ENCODE measurements at places on chromosomes 6 and 20. TPM values are rescaled to one million over a fixed set of nuclear protein-coding genes. Genes with fewer than 3 reads are reported as not detected.
A peak's percentile ranks its signal among the peaks of the same experiment; 100 is the strongest.

The DZANK1 gene
- 0.83 TPM for total RNA-seq

The KCNG1 gene
- total RNA-seq = 26.5 TPM

The SCUBE3 gene
- total RNA-seq = under 0.01 TPM

The SLCO4A1 gene
- 0.50 TPM for total RNA-seq

The MAFB gene
- 7.7 TPM for total RNA-seq

The FOXA2 gene
- total RNA-seq = not detected

The TINAG gene
- total RNA-seq = not detected

The HCRTR2 gene
- total RNA-seq = not detected

The VIP gene
- total RNA-seq = not detected

The KIAA1755 gene
- total RNA-seq = 2.8 TPM

The OR2B6 gene
- 0.17 TPM for total RNA-seq

The NRN1 gene
- total RNA-seq = under 0.01 TPM

The HLA-DQA1 gene
- not detected for total RNA-seq

GRCh38 chr6:47483853-47484546, 6.4 kb downstream of the CD2AP start:
- peak; percentile 87 for DNase-seq

GRCh38 chr6:74939151-74939708, 266.6 kb downstream of the COL12A1 start:
- DNase-seq = peak; percentile 21

- DNase-seq = no peak
These were observed 589.8 kb downstream of the BCKDHB start for GRCh38 chr6:80696268-80696667.

DNA sequence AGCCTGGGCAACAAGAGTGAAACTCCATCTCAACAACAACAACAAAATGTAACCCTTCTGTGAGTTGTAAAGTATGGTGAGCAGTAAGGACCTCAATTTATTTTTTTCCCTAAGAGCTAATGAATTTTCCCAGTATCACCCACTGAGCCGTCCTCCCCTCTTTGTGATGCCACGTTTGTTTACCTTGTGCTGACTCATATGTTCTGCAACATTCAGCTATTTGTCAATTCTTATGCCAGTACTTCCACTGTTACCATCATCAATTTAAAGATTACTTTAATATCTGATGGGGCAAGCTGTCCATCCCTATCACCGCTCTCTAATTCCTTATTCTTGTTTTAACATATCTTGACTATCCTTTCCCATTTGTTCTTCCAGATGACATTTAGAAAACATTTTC, 37.5 kb downstream of the MAK start:
- peak; percentile 61 for DNase-seq

DNA sequence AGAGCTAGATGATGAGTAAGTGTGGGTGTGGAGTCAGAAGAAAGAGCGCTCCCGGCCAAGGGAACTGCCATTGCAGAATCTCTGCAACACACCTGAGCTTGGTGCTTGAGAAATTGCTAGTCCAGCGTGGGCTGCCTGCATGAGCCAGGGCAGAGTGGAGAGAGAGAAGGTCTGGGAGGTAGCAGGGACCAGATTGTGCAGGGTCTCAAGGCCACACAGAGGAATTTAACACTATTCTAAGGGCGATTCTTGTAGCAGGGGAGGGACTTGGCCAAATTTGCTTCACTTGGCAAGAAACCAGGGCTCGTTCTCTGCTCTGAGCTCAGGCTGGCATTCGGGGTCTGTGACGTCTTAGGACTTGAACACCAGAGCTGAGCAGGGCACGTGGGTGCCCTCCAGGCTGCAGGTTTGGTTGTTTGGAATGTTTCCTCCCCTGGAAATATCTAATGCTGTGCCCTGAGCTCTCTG, 53.5 kb downstream of the BCAS4 start:
- DNase-seq = no peak

GRCh38 chr20:4136078-4136966, 121.0 kb upstream of the RNF24 start:
- DNase-seq = no peak

- DNase-seq = no peak
These were observed 254.7 kb downstream of the GMPR start for GRCh38 chr6:16493112-16493511.

- peak; percentile 36 for DNase-seq
These were observed 638 bp downstream of the BLCAP start for GRCh38 chr20:37526839-37527637.

- no peak for DNase-seq
These were observed 1060.3 kb downstream of the KIF16B start for GRCh38 chr20:15512916-15513315.

DNA sequence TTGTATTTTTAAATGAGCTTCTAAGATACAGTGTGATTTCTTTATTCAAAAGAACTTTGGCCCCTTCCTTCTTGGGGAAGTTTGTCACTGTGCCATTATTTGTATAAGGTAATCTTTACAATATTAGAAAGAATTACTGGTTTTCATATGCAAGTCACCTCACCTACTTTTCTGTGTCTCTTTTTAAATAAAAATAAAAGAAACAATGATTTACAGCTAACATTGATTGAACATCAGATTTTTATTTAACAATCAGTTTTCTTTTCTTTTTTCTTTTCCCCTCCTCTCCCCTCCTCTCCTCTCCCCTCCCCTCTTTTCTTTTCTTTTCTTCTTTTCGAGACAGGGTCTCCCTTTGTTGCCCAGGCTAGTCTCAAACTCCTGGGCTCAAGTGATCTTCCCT, 46.0 kb downstream of the CDC40 start:
- no peak for DNase-seq

DNA sequence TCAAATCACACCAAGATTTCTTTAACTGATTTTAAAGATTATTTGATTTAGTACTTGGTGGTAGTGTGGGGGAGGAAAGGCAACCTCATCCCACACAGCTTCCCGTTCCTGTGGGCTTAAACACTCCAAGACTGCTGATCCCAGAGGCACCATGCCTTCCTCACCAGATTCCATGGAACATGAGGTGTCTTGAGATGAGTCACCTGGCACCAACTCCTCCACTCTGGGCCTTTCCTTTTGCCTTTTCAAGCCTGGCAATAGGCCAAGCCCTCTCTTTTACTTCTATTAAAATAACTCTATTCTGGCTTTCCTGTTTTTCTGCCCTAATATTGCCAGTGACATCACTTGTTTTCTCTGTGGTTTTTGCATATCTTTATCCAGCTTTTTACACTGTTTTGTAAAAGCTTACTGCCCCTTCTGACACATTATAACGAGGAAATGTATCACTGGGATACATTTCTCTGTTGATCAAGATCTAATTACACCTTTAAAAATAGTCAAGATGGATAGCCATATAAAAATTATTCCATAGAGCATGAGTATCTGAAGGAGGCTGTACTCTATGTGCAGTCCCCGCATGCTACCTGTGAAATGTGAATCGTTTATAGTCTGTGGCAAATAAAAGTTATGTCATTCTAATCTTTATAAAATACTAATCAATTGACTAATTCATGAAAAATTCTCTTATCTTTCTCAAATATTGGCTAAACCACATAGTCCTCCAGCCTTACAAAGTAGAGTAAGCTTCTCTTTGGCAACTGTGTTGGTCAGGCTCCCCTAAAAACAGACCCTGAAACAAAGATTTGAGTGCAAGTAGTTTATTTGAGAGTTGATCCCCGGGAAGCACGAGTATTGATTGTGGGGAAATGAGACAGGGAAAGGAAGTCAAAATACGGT, 257.8 kb upstream of the KCNQ5 start:
- DNase-seq = peak; percentile 90

GRCh38 chr6:39999006-39999867, 65.0 kb upstream of the MOCS1 start:
- no peak for DNase-seq

DNA sequence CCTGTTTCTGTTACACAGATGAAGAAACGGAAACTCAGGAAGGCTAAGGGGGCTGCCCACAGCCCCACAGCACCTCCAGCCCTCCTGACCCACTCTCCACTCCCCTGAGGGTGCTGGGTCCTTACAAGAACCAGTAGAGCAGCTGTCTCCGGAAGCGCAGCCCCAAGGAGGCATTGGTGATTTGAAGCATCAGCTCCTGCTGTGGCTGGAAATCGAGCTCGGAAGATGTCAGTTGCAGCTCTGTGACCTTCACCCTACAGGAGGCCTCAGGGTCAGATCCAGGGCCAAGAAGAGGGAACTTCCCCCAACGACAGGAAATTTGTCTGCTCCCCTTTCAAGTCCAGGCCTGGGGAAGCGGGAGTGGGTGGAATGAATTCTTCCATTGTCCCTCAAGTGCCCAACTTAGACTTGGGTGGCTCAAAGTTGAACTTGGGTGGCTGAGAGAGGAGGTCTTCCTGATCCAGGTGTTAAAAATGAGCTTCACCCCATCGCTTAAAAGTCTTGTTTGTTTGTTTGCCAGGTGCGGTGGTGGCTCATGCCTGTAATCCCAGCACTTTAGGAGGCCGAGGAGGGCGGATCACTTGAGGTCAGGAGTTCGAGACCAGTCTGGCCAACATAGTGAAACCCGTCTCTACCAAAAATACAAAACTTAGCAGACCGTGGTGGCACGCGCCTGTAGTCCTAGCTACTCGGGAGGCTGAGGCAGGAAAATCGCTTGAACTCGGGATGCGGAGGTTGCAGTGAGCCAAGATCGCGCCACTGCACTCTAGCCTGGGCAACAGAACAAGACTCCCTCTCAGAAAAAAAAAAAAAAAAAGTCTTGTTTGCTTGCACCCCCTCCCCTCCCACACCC, 1.9 kb downstream of the PLTP start:
- DNase-seq = no peak

DNA sequence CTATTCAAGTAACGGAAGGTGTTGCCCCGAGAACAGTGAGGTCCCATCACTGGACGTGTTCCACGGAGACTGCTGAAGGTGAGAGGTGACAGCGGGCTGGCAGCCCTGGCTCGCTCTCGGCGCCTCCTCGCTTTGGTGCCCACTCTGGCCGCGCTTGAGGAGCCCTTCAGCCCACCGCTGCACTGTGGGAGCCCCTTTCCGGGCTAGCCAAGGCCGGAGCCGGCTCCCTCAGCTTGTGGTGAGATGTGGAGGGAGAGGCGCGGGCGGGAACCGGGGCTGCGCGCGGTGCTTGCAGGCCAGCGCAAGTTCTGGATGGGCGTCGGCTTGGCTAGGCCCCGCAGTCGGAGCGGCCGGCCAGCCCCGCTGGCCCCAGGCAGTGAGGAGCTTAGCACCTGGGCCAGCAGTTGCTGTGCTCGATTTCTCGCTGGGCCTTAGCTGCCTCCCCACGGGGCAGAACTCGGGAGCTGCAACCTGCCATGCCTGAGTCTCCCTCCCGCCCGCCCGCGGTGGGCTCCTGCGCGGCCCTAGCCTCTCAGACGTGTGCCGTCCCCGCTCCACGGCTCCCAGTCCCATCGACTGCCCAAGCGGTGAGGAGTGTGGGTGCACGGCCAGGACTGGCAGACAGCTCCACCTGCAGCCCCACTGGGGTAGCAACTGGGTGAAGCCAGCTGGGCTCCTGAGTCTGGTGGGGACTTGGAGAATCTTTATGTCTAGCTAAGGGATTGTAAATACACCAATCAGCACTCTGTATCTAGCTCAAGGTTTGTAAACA, 77.6 kb downstream of the RNF182 start:
- DNase-seq = no peak

DNA sequence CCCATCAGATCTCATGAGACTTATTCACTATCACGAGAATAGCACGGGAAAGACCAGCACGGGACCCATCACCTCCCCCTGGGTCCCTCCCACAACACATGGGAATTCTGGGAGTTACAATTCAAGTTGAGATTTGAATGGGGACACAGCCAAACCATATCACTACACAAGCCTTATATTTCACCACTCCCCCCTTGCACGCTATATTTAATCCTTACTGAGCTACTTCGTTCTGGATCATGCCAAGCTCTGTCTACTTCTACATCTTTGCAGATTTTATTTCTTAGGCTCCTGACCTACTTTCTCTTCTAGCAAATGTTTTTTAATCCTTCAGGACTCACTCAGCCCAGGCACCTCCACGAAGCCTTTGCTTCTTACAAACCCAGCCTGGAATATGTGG, 452.6 kb upstream of the SOX4 start:
- DNase-seq = no peak

DNA sequence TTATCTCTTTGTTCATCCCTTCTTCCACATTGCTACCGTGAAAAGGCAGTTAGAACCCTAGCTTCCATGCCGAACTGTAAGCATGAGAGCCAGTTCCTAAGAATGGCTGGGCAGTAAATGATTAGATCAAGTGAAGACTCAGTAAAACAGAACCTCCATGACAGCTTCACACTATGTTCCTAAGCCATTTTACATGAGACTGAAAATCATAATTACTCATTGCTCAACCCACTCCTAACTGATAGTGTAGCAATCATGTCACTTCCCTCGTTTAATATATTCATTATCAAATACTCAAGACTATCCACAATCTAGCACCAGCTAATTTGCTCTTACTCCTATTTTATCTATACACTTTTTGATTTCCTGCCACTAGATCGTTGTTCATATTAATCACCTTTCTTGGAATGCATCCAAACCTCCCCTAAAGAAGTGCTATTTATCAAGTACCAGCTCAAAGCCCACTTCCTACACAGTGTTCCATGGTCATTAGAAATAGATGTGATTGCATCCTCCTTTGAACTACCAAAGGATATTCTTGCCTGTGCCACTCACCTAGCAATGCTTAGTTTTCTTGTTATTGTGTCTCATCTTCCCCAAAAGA, 6.0 kb downstream of the TMEM30A start:
- DNase-seq = peak; percentile 58

DNA sequence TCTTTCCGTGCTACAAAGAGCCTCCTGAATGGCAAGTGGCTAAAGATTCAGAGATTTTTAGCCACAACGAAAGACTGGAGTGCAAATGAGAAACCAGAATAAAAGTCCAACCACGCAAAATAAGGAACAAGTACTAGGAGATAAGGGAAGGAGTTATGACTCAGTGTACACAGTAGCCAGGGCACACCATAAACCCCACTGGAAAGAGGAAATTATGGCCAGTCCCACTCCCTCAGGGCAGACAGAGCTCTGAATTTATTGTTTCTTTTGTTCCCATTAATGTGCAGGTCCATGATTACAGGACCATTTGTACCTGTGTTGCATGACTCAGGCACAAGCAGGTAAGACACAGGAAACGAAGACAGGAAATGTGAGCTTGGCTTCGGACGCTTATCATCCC, 150.3 kb upstream of the PREP start:
- DNase-seq = no peak

GRCh38 chr6:163843218-163843617, 428.7 kb downstream of the QKI start:
- no peak for DNase-seq

DNA sequence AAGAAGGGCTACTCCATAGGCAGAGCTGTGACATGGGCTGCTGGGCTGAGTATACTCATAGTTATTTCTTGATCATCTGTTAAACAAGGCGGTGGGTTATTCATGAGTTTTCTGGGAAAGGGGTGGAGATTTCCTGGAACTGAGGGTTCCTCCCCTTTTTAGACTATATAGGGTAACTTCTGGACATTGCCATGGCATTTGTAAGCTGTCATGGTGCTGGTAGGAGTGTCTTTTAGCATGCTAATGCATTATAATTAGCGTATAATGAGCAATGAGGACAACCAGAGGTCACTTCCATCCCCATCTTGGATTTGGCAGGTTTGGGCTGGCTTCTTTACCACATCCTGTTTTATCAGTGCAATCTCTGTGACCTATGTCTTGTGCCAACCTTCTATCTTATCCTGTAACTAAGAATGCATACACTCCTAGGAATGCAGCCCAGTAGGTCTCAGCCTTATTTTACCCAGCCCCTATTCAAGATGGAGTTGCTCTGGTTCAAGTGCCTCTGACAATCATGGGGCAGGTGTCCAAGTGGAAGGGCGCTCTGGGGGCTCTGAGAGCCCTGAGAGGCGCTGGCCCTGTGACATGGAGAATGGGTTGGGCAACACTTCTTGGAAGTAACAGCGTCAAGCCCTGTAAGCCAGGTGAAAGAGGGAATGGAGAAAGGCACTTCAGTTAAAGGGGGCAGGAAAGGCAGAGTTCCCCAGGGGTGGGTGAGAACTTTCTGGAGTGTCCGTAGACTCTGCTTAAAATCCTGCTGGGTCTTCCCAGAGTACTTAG, 354.2 kb upstream of the SULF2 start:
- no peak for DNase-seq
